ENCODE measurements at places on chromosomes 12 and 14. TPM values are rescaled to one million over a fixed set of nuclear protein-coding genes. Genes with fewer than 3 reads are reported as not detected.

Gene PTPRR
- polyA plus RNA-seq: 0.56 TPM

Gene CISTR
- polyA plus RNA-seq: not detected

Gene REP15
- 2.7 TPM for polyA plus RNA-seq

Gene MED13L
- 12.6 TPM for polyA plus RNA-seq

Gene DPPA3
- polyA plus RNA-seq: not detected

Gene CARMIL3
- 0.73 TPM for polyA plus RNA-seq
